Hematopoietic multipotent progenitor cell treated with erythropoietin and hydrocortisone succinate and interleukin-3 and kit ligand, for 6 days (in vitro differentiated cells): ENCODE measurements at places on chromosomes 2 and 18.

DNA sequence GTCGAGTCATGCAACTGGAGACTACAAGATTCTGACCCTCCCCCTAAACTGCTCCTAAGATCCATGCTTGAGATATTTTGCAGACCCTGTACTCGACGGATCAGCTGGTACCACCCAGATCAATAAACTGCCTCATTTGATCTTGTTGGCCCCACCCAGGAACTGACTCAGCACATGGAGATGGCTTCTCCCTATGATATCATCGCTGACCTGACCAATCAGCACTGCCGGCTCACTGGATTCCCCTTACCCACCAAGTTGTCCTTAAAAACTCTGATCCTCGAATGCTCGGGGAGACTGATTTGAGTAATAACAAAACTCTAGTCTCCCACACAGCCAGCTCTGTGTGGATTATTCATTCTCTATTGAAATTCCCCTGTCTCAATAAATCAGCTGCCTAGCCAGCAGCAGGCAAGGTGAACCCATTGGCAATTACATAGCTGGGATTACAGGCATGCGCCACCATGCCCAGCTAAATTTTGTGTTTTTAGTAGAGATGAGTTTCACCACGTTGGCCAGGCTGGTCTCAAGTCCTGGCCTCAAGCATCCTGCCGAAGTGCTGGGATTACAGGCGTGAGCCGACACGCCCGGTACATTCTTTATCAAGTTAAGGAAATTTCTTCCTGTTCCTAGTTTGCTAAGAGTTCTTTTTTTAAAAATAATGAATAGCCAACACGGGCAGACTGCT lies 43.6 kb downstream of the VPS54 start:
- no peak for DNase-seq

GRCh38 chr2:219490186-219490585 lies 8.5 kb upstream of the GMPPA start:
- no peak for DNase-seq

DNA sequence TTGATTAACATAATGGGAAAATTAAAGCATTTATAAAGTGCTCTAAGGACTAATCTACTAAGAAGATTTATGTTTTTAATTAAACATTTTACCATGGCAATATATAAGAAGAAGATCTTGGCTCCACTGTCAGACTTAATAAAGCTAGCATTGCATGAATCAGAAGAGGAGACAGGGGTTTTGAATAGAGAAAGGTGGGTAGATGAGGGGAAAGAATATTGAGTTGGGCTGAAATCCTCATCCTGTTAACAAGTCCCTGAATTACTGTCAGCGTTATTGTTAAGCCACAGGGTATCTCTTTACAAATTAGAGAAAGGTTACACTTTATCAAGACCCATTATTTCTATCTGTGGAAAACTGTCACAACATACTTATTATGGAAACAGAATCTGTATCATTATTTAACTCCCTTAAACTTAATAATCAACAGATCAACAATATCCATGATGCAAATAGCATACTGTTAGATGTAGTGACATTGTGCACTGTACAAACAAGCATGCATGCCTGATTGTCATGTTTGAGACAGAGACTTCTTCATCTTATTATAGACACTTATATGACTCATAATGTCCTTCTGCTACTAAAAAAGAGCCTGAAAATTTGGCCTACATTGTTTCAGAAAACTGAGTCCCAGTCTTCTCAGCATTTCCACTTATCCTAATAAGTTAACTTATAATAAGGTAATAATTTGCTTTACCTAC lies 304.1 kb downstream of the NRXN1 start:
- no peak for DNase-seq

GRCh38 chr2:223815186-223815883 lies 22.0 kb downstream of the AP1S3 start:
- no peak for DNase-seq

DNA sequence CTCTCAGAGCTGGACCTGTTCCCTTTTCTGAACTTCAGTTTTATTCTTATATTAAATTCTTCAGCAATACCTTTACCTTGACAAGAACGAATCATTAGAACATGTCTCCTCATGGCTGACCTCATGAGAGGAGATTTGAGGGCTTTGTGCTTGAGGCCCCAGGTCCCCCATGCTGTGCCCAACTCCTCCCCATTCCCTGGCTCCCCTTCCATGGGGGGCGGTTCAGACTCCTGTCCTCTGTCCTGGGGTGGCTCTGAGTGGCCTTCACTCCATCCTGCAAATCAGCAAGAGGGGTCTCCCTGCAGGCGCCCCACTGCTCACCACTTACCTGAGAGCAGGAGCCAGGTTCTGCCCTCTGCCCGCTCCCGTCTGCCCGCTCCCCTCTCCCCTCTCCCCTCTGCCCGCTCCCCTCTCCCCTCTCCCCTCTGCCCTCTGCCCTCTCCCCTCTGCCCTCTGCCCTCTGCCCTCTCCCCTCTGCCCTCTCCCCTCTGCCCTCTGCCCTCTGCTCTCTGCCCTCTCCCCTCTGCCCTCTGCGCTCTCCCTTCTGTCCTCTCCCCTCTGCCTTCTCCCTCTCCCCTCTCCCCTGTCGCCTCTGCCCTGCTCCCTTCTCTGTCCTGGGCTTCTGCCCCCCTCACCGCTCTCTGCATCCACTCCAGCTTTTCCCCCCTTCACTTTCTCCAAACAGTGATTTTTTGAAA lies 98.7 kb upstream of the ALKAL2 start:
- DNase-seq, result no peak

GRCh38 chr18:12362473-12363174 lies 14.4 kb downstream of the AFG3L2 start:
- no peak for DNase-seq
